Bone marrow (tissue), 2 donors: ENCODE measurements at places on chromosomes 6 and 20.

- no peak for DNase-seq
Measured at GRCh38 chr6:55397986-55398385, 70.7 kb downstream of the GFRAL start.

GRCh38 chr6:20349225-20349624 lies 52.5 kb upstream of the E2F3 start:
- no peak for DNase-seq

GRCh38 chr6:137223370-137224131 lies 4.4 kb upstream of the IFNGR1 start:
- peak; percentile 18 for DNase-seq

DNA sequence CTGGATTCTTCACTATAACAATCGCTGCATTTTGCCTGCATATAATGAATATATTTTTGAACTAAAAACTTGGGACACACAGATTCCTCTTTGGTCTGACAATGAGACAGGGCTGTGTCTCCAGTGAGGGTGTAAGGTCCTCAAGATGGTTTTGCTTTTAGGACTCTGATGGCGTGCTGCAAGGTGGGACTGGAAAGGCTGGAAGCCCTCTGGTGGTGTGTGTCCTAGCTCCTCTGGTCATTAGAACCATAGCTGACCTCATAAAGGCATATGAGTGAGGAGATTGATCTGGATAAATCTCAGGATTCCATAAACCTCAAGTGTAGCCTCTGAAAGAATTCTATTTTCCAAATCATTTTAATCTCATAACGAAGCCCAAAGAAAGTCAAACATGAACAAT lies 108.4 kb upstream of the ASF1A start:
- no peak for DNase-seq

DNA sequence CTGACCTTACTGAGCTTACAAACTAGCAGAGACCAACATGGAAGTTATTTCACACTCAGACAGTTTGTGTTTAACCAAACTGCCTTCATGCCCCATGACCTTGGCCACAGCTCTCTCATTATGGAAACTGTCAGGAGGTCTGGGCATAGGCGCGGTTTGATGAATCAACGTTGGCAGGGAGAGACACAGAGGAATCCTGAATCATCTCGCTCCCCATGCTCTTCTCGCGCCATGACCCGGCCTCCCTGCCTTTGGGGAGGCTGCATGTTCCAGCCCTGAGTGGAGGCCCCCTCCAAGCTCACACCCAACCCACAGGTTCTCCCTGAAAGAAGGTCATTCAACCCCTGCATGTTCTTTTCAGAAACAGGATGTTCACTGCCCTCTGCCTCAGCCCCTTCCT lies 15.9 kb upstream of the GDAP1L1 start:
- no peak for DNase-seq

DNA sequence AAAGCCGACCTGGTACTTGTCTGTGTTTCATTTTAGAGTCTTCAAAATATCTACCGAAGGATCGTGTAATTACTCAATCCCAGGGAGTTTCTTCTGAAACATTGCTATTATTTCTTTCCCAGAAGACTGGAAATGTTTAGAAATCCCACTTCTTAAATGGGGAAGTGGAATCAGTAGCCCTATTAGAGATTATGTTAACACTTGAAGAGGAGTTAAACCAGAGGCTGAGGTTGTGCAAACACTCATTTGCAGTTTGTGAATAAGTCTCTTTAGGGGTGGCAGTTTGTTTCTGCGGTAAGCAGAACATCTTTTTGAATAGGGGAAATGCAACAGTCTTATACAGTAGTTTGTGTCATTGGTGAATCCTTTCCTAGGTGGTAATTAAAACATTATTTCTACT lies 21.3 kb downstream of the DSP start:
- no peak for DNase-seq

DNA sequence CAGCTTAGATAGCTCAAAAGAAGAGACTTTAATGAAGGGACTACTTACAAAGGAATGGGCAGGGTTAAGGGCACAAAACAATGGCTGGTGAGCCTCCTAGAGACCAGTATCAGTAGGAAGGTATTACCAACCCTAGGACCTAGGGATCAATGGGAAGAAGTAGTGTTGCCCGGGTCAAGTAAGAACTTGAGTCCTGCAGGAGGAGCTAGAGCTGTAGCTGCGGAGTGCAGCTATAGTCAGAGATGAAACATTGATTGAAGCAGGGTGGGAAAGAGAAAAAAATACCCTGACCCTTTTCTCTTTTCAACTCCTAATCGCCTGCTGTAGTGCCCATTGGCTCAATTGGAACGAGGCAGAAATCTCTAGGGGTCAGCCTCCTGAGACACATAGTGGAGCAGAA lies 144.0 kb downstream of the FLRT3 start:
- DNase-seq = no peak

- no peak for DNase-seq
Measured at GRCh38 chr6:148530976-148531375, 188.3 kb downstream of the SASH1 start.

DNA sequence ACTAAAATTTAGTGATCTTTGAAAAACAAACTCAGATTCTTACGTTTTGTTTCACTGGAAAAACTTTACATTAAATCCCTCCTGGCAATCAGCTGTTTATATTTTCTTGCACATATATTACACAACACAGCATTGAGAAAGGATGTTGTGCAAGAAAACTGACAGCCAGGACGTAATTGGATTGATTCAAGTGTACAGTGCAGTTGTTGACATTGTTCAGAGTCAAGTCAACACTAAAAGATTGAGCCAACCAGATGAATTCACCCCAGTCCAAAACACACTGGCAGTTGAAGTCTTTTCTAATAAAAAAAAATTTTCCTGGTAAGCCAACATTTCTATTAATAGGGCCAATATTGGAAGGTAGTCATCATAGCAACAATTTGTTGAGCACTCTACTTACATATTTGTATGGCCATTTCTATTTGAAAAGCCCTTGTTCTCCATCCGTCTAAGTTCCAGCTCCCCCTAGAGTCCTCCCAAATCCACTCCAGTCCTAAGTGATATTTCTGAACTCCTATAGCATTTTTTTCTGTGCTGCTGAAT lies 20.9 kb upstream of the VNN1 start:
- no peak for DNase-seq

GRCh38 chr6:45739058-45739457 lies 276.6 kb downstream of the CLIC5 start:
- DNase-seq = no peak

GRCh38 chr6:1393641-1394283 lies 4.4 kb downstream of the FOXF2 start:
- DNase-seq = no peak

DNA sequence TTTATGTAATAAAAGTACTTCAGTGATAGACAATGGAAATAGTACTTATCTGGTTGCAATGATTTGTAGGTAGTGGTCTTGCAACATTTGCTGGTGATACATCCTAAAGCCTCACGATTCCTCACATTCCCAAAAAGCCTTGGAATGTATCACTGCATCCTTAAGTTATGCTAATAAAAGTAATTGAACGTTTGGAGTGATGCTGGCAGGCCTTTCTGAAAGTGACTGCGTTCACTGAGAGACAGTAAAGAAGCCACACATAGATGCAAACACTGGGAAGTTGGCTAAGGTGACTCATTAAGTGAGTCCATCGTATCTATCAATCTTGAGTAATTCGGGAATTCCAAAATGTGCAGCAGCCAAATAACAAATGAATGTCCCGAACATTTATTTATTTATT lies 444.1 kb upstream of the SOX4 start:
- no peak for DNase-seq

DNA sequence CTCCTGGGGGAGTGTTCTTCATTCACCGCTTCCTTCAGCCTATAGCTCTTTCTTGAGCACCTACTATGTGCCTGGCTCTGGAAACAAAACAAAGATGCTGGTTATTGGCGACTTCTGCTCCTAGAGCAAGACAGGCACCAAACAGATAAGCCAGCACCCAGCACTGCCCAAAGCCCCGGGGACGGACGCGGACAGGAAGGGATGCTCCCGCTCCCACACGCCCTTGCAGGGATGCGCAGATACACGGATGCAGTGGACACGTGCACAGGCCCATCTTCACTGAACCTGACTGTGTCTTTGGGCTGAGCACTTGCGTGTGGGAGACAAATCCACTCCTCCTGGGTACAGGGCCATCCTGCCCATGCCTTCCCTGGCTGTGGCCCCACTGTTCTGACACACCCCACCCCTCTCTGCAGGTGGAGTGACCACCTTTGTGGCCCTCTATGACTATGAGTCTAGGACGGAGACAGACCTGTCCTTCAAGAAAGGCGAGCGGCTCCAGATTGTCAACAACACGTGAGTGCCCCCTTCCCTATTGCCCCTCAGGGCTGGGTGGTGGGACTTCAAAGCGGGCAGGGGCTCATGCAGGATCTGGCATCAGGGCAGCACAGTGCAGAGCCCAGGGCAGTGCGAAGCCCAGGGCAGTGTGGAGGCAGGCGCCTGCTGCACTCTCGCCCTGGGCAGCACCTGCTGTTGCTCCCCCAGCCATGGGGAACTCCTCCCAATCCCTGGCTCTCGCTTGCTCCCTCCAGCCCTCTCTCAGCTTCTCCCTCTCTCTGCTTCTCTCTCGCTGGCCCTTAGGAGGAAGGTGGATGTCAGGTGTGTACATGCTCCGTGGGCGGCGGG lies 39.9 kb downstream of the SRC start:
- DNase-seq = no peak

- DNase-seq = no peak
Measured at GRCh38 chr6:27838945-27839625, 73.1 kb downstream of the OR2B2 start.

DNA sequence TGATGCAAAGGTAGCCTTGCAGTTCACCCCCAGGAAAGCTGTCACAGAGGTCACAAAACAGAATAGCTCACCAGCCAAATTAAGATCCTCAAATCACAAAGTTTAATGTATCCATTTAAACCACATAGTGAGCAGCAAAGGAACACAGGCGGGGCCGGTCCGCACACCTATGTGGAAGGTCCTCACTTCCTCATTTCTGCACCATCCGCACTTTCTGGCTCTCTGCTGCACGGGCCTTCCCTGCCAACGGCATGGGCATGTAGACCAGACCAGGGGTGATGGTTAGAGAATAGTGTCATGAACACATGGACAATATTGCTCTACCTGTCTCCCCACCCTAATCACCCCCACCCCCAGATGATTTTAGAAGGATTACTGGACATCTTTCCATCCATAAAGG lies 12.1 kb upstream of the TBXT start:
- no peak for DNase-seq

DNA sequence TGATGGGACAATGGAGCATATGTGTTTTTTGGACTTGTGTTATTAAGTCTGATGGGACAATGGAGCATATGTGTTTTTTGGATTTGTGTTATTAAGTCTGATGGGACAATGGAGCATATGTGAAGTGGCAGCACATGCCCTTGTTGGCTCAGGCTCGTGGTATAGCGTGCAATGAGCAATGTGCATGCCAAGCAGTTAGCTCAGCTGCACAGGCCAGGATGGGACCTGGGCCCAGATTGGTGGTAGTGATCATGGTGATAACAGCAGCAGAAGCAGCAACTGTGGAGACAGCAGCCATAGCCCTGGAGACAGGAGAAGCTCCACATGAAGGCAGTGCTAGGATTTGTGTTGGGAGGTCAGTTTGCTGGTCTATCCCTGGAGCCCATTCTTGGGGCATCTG lies 61.1 kb downstream of the IL20RA start:
- DNase-seq = no peak

DNA sequence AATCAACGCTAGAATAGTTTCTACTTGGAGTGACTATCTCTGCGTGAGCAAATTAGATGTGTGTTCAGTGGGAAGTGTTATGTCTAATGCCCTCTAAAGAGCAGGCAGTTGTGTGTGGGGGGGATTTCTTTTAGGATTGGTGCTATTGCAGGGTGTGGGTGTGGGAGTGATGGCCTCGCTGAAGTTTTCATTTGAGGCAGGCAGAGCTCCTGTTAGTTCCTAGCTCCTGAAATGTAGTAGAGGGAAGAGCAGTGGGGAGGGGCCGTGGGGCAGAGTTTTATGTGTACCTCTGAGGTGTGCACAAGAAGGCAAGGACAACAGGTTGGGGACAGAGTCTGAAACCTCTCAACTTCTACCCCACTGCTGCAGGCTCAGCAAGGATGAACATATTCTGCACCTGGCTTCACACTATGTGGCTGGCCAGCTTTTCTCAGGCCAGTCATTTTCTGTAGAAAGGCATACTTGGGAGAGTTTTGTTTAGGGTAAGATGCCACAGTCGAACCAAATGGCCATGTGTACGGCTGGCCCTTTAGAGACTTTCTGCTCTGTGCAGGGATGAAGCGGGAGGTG lies 229.2 kb upstream of the SUPT3H start:
- DNase-seq = no peak

- no peak for DNase-seq
Measured at GRCh38 chr6:41247882-41248705, 19.9 kb downstream of the TREML4 start.

GRCh38 chr20:25543068-25543467 lies 42.3 kb downstream of the NINL start:
- DNase-seq = no peak

GRCh38 chr20:46631212-46631869 lies 19.9 kb downstream of the SLC13A3 start:
- peak; percentile 27 for DNase-seq

GRCh38 chr6:100185615-100186014 lies 191.6 kb upstream of the MCHR2 start:
- DNase-seq = no peak

- no peak for DNase-seq
Measured at GRCh38 chr6:45696738-45697137, 318.9 kb downstream of the CLIC5 start.

- no peak for DNase-seq
Measured at GRCh38 chr6:5351552-5352210, 90.4 kb downstream of the FARS2 start.

DNA sequence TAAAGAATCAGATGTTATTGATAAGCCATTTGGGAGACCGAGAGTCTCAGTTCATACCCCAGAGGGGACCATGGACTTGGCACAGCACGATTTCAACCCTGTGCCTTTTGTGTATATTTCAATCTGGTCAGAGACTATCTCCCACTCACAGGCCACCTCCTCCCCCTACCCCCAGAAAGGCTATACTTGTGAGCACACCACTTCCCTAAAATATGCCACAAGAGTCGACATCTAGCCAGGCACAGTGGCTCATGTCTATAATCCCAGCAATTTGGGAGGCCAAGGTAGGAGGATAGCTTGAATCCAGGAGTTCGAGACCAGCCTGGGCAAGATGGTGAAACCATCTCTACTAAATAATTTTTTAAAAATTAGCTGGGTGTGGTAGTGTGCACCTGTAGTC lies 13.6 kb upstream of the TCF15 start:
- DNase-seq = no peak

- no peak for DNase-seq
Measured at GRCh38 chr6:32105433-32105832, 3.7 kb downstream of the TNXB start.

- DNase-seq = no peak
Measured at GRCh38 chr20:56868746-56869145, 239.6 kb downstream of the TFAP2C start.

GRCh38 chr6:16326531-16326930 lies 88.1 kb downstream of the GMPR start:
- no peak for DNase-seq

DNA sequence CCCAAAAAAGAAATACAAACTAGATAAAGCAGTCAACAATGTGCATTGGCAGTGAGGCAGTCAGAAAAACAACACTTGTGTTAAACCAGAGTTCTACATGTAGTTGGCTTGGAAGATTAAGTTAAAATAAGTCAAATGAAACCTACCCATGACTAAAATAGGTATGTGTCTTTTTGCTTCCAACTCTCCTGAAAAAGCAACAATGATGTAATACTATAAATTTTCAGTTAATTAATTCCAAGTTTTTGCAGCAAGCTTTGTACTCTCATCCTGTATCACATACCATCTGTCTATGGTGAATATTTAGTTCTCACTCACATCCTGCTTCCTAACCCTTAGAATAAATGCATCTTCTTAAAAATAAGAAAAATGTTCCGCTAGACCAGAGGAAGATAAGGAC lies 261.5 kb downstream of the KIF16B start:
- DNase-seq = no peak
